Stimulated activated CD8-positive, alpha-beta memory T cell treated with anti-CD3 and anti-CD28 coated beads, Interleukin-7, amount 100 ng/mL, for 1 hour (primary cell): ENCODE measurements at places on chromosomes 5 and 9.

GRCh38 chr5:76371960-76372322 is 31.1 kb upstream of the IQGAP2 start:
- no peak for DNase-seq

DNA sequence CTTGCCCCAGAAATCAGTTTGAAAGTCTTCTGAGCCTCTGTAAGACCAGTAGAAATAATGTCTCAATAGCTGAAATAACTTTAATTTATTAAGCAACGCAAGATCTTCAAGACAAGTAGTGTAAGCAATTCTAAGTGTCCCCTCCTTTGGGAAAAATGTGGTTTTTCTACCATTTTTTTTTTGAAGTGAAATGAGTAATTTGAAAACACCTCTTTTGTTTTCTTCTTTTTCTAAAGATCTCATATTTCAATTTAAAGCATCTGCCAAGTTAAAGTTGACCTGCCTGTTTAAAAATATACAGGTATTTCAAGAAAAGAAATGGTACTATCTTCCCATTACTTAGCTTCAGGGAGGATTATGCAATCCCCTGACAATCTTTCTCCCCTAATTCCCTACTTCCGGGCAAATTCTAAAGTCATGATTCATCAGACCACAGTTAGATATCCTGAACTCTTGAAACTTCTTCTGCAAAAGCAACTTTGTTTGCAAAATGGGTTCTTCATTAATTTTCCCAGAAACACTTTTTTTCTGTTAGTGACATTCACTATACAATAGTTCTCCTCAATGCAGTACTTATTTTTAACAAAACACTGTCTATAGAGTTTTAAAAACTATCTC is 7.8 kb upstream of the ANXA1 start:
- DNase-seq = no peak

DNA sequence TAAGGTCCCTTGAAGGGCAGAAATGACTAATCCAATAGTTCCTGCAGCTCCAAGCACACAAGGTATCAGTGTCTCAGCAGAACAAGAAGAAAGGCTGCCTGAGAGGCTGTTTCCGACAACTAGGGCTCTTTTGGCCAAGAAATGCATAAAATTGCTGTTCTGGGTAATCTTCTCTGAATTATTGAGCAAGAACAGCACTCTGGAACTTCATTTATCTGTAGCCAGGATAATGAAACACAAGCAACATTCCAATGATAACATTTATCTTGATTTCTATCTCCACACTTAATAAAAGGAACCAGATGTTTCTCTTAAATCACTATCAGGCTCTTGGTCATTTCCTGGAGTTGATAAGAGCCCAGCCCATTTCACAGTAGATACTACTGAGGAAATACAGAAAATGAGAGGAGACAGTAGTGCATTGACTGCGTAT is 17.0 kb upstream of the AUH start:
- no peak for DNase-seq

DNA sequence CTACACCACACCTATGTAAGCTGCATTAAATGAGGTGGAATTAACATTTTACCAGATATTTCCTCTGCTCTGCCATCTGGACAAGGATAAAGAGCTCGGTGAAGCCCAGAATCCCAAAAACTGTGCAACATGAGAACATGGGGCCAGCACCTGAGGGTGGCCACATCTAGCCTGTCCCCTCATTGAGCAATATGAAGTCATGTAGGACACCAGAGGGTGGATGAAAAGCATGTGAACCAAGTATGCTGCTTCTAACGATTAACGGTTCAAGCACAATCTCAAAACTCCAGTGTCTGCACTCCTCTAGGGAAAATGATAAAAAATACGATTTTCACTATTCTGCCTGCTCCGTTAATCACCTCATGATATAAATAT is 545.8 kb downstream of the EBF1 start:
- DNase-seq = no peak
